Chondrocyte (in vitro differentiated cells): ENCODE measurements at places on chromosomes 12 and 14. TPM values are rescaled to one million over a fixed set of nuclear protein-coding genes. Genes with fewer than 3 reads are reported as not detected.

DNA sequence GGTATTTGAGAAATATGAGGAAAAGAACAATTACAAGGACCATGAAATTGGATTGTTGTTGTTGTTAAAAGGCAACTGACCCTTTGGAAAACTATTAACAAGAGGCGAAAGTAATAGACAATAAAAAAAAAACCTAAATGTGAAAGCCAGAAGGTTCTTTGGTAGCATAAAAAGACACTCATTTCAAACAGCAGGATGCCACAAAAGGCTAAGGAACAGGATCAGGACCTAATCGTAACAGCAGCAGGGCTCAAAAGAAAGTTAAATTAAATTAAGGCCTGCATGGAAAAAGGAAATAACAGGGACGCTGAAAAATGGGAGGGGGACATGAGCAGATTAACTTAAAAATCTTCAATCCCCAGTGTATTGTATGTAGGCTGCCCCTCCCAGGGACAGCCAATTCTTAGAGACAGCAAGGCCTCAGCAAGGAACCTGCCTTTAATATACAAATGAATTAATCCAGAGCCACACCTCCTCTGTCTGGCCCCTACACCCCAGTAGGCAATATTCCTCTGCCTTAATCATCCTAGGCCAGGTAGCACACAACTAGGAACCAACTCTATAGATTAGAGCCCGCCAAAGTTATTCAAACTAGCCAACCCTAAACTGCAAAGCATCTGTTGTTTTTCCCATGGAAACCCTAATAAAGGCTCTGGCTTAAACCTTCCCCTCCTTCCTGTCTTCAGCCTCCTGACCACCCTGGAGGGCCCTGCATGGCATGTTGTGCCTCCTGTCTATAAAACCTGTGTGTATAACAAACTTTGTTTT is 28.4 kb upstream of the AP4S1 start:
- no peak for DNase-seq

DNA sequence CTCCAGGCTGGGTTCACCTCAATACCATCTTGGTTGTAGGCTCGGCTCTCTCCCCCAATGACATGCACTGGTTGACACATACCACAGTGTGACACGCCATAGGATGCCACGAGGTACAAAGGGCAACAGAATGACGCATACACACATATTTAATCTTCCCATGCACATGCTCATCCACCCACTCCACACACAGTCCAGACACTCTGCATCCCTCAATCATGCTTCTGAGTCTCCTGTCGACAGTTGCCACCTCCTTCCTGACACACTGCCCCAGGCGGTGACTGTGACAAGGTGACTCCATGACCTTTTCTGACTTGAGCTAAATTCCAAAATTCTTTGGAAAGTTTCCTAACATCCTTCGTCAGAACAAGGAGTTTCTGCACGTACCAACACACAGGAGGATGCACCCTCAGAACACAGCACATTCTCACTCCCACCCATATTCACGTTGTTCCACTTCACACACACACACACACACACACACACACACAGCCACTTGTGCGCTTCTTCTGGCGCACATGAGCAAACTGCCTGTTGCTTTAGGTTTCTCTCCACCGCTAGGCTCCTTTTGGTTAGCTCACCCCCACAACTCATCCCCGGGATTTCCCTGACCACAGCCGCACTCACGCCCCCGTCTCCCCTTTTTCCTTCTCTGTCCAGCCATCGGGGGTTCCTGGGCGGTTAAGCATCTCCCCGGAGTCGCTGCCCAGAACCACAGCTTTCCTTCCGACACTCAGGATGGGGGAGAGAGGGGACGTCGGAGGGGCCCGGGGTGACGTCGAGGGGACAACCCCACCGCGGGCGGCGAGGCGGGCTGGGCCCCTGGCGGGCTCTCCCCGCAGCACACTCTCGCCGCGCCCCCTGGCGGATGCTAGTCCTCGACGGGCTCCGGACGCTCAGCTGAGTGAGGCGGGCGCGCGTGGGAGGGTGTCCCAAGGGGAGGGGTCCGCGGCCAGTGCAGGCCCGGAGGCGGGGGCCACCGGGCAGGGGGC is 536 bp upstream of the WNT1 start:
- no peak for DNase-seq

DNA sequence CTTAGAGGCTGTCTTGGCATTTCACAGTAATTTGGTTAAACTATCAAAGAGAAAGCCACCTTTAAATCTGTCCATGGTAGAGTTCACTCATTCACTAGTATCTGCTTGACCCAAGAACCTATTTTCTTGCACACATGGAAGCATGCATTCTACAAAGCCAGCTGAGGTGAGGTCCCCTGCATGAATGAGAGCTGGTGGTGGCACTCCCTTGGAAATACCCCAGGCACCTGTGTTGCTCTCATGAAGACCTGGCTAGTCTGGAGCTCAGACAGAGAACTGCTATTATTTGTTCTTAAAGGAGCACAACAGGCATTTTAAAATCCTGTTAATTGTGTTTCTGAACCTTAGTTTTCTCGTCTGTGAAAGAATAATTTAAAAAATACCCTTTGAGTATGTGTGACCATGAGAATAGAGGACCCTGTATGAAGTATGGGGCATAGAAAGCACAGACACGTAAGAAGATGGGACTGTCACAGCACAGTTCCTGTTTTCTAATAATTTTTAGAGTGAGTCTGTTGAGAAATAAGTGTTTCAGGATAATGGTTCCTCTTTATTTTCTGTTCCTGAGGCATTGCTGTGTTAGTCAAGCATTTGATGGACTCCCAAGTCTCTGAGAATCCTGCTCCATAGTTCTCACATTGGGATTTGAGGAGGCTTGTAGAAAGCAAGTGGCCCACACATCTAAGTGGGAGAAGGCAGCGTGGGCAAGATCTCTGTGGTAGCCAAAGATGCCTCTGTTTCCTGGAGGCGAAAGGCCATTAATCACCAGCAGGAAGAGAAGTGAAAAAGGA is 10.9 kb downstream of the RGS6 start:
- DNase-seq, result no peak

GRCh38 chr12:132460571-132460970 is 29.4 kb upstream of the FBRSL1 start:
- DNase-seq, result peak; percentile 55

TBX3 gene
- total RNA-seq, result 0.53 to 2.9 TPM (median 2.5 TPM) in 3 replicates

GRCh38 chr14:64444984-64445845 is 20.1 kb upstream of the AKAP5 start:
- DNase-seq, result no peak

KIF21A gene
- 6.5 to 9.4 TPM (median 9.4 TPM) in 3 replicates for total RNA-seq

DNA sequence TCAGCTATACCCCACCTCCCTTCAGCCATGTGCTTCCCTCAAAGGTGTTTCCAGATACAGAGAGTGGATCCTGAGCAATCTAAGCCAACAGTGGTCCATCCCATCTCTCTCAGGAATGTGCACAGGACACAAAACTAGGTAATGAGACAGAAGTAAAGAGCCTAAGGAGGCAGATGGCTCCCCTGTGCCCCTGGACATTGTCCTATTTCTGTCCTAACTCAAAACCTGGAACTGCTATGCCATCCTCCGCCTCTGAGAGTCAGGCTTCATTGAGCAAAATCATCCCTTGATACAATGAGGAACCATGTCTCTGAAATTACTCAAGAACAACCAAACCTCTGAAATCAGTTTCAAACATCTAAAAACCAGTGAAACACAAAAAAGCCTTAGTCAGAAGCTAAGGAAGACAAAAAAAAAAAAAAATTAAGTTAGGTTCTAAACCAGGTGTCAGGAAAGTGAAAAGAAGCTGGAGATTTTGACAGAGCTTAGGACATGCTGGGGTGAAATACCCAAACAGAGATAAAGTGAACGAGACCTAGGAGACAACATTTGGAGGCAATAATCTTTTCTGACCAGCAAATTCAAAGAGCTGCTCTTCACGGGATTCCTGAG is 200.3 kb upstream of the PLEKHG7 start:
- no peak for DNase-seq

GRCh38 chr12:54035568-54036264 is 2.9 kb downstream of the HOXC5 start:
- no peak for DNase-seq
